ENCODE measurements at places on chromosomes 1 and 21.

DNA sequence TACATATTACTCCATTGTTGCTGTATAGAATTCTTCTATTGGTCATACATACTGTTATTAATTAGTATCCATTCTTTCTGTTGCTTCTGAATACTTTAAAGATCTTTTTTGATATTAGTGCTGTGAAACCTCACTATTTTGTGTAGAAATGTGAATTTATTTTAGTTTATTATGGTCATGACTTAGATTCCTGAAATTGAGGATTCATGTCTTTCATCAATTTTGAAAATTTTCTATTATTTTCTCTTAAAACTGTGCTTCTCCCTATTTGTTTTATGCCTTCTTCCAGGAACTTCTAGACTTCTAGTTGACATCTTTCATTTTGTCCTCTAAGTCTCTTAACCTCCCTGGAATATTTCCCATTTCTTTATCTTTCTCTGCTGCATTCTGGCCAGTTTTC lies 113.1 kb downstream of the NTPCR start:
- no peak for DNase-seq

- DNase-seq, result no peak
Measured at GRCh38 chr1:239387304-239388158, 1.2 kb downstream of the CHRM3 start.

GRCh38 chr1:20400341-20401177 lies 85.5 kb downstream of the CAMK2N1 start:
- DNase-seq, result no peak

DNA sequence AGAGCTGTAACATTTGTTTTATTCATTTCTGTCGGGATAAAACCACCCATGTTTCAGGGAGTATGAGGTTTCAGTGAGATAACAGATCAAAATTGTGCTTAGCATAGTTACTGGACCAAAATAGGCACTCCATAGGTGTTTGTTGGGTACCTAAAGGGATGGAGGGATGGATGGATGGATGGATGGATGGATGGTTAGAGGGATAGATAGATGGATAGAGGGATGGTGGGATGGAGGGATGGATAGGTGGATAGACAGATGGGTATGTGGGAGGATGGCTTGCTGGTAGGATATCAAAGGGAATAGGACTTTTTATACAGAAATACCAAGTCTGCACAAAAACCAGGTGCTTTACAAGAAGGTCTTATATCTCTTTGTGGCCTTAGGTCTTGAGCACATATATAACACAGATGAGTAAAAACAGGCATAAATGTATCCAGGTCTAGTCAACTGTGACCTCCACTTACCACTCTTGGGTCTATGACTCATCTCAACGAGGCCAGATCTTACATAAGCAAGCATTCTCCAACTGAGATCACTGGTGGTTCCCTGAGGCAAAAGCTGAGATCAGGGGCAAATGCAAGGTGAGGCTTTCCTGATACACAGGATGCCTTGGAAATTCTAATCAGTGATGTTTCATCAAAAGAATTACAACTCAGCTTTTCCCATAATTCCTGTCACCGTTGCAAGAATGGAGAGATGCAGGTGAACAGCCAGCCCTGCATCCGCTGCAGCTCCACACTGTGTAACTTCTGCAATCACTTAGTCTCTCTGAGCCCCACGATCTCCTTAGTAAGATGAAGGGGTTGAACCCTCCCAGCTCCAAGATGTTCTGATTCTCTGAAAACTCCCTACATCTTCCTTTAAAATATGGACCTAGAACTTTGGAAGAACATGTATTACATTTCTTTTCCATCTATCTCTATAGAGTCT lies 32.0 kb downstream of the PTAFR start:
- no peak for DNase-seq

DNA sequence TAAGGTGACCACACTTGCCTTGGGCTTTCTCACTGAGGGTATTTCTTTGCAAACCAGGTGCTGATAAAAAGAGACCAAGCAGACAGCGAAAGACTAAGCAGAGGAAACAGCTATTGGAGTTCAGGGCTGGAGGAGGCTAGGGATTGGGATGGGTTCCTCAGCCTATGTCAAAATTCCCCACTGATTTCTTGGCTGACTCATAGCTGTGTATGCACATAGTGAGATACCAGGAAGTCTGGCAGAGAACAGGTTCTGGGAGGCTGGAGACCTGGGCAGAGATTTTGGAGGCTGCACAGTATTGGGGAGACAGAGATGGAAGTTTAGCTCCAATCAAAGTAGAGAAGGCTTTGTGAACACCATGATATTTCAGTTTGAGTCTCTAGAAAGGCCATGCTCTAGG lies 25.3 kb downstream of the YARS1 start:
- no peak for DNase-seq

DNA sequence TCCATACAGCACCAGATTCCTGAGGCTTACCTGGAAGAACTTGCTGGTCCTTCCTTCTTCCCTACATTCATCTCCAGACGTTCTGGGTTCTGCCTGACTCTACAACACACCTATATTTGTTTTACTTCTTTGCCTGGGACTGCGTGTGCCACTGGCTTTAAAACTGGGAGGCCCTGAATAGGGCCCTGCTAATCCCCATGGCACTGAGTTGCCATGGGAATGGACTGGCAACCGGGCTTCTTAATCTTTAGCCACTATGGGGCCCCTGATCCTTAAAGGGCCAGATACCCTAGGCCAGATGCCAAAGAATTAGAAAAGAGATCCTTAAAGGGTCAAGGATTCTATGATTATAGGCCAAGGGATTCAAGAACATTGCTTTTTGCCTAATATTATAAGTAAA lies 24.4 kb upstream of the CADM3 start:
- no peak for DNase-seq

DNA sequence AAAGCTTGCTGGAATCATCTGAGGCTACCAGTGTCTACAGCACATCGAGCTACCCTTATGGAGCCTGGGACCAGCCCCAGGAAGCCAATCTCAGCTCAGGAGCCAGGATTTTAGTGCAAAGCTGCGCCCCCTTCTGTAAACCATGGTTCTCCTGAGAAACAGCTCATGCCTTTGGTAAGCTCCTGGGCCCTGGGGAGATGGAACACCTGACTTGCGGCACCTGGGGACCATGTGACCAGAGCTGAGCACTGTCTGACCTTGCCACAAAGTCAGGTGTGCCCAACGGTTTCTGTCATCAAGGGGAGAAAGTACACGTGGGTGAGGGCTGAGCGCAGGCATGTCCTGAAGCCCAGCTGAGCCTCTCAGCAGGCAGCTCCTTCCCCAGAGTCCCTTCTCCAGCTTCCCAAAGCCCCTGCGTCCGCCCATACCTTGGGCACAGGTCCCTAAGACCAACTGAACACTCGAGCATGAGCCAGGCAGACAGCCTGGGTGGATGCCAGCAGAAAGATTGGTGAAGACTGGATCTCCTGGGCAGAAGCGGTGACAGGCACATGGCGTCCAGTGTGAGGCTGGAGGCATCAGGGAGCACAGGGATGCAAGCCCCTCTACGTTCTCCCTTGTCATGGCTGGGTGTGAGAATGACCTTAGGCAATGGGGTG lies 57.9 kb upstream of the TENT5B start:
- DNase-seq, result no peak

- DNase-seq, result no peak
Measured at GRCh38 chr1:223551610-223552009, 113.9 kb downstream of the CAPN8 start.

- DNase-seq, result no peak
Measured at GRCh38 chr1:119160866-119161265, 20.4 kb upstream of the WARS2 start.

GRCh38 chr1:204249736-204250427 lies 36.1 kb upstream of the GOLT1A start:
- DNase-seq, result no peak

DNA sequence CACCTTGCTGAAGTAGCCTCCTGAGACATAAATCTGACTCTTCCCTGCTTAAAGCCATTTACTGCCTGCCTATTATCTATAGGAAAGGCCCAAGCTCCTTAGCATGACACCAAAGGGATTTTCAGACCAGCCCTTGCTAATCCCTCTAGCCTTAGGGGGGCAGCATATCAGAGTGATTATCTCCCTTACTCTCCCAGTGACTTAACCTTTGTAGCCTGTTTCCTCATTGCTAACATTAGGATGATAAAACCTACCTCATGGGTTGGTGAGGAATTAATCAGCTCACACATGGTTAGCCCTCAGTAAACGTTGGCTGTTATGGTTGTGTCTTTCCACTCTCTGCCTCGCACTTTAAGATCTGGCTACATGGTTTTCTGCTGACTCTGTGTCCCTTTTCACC lies 70.1 kb downstream of the ROR1 start:
- no peak for DNase-seq

GRCh38 chr21:39713905-39714304 lies 31.1 kb upstream of the IGSF5 start:
- no peak for DNase-seq

- no peak for DNase-seq
Measured at GRCh38 chr1:159786966-159787365, 6.2 kb downstream of the DUSP23 start.

- DNase-seq, result no peak
Measured at GRCh38 chr1:23376890-23377811, 7.5 kb upstream of the ZNF436 start.

DNA sequence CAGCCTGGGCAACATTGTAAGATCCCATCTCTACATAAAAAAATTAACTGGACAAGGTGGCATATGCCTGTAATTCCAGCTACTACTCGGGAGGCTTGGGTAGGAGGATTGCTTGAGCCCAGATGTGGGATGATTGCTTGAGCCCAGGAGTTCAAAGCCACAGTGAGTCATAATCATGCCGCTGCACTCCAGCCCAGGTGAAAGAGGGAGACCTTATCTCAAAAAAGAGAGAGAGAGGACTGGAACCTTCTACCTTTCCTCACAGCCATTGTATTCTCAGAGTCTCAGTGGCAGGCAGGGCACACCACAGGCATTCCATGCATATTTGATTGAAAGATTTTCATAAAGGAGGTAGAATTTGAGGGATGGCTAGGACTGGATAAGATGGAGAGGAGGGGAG lies 78.4 kb downstream of the KIF14 start:
- DNase-seq, result no peak

- no peak for DNase-seq
Measured at GRCh38 chr1:181452746-181453145, 30.6 kb upstream of the CACNA1E start.

DNA sequence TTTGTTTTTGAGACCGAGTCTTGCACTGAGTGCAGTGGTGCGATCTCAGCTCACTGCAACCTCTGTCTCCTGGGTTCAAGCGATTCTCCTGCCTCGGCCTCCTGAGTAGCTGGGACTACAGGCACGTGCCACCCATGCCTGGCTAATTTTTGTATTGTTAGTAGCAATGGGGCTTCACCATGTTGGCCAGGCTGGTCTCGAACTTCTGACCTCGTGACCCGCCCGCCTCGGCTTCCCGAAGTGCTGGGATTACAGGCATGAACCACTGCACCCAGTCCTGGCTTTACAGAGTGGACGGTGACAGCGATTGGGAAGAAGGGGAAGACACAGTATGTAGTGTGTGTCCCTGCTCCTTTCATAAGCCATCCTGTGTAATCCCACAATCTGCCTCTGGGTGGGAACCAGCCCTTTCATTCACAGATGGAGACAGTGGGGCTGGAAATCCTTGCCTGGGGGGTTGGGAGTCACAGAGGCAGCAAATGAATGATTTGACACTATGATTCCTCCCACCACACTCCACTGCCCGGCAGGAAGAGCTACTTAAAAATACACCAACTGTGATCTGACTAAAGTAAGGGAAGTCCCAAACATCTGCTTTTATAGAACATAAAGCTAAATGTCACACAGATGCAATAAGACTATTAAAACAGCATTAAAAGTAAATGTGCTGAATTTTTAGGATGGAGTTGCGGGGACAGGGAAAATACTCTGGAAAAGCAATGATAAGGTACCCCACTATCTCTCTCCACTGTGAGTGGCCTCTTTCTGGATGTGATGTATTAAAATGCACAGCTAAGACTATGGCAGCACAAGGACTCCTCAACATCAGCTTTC lies 4.5 kb downstream of the PARP1 start:
- no peak for DNase-seq

DNA sequence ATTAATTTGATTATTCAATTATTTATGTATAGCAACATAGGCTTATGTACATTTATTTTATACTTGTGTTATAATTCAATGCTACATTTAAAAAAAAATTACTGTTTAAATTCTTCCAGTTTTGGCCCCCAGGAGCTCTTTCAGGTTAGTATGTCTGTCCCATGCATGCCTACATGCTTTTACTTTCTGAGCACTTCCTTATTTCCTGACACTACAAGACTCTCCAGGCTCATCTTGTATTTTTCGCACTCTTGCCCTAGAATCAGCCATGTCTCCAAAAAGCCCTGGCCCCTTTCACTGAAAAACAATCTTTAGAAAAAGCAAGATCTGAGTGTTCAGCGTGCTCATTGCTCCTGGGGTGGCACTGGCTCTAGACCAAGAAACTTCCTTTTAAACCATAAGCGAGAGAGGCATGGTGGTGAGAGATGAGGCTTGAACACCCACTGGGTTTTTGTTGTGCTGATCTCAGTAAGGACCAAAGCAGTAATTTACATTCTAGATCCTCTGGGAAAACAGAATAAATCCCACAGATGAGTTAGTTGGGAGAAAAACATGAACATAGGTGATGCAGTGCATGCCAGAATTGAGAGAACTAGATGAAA lies 95.0 kb downstream of the SLC30A10 start:
- no peak for DNase-seq

DNA sequence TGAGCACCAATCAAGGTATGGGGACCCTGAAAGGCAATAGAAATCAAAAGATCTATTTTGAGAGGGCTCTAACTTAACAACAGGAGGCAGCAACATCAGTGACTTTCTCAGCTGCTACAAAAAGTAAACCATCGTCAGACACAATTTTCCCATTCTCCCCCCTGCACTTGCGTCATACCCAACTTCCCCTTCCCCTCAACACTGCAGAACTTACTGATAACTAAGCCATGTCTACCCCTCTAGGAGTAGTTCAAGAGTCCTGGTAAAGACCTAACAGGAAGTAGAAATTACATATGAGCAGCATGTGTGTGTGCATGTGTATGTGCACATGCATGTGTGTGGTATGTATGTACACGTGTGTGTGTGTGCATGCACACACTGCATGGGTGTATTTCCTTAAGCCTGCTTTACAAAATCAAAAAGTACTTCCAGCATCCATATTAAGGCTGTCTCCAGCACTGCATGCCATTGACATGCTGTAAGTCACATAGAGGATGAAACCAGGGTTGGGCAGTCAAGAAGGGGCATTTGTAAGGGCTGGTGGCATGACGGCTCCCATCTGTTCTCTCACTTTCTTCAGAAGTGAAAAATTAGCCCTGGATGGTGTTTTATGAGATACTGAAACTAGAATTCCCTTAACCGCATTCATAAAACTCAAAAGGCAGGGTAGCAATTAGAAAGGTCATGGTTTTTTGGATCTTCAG lies 460.1 kb upstream of the RUNX1 start:
- no peak for DNase-seq

GRCh38 chr21:43717967-43718871 lies 710 bp upstream of the PDXK start:
- no peak for DNase-seq

- DNase-seq, result no peak
Measured at GRCh38 chr1:49052102-49052501, 275.4 kb upstream of the BEND5 start.

All from stimulated activated CD4-positive, alpha-beta T cell treated with anti-CD3 and anti-CD28 coated beads, Interleukin-4, amount 100 ng/mL, for 1 hour (primary cell).